ENCODE measurements at places on chromosomes 7 and 10. TPM values are rescaled to one million over a fixed set of nuclear protein-coding genes. Genes with fewer than 3 reads are reported as not detected.

LIPF gene
- not detected for total RNA-seq

SUFU gene
- 3.5 TPM for total RNA-seq

MPP7 gene
- total RNA-seq: 27.1 TPM

SPDYE8 gene
- total RNA-seq: not detected

EN2 gene
- 0.27 TPM for total RNA-seq

TAF3 gene
- total RNA-seq: 11.0 TPM

AZGP1 gene
- total RNA-seq: 3.1 TPM

SLC16A9 gene
- 38.5 TPM for total RNA-seq

VDAC2 gene
- total RNA-seq: 113 TPM

MRPL32 gene
- 49.4 TPM for total RNA-seq

ACSM6 gene
- total RNA-seq: 0.54 TPM

AS3MT gene
- total RNA-seq: 17.3 TPM

FAM25C gene
- not detected for total RNA-seq

CDK1 gene
- total RNA-seq: 1.8 TPM

MALSU1 gene
- 87.7 TPM for total RNA-seq

ITPRIP gene
- total RNA-seq: 44.2 TPM

C10orf53 gene
- not detected for total RNA-seq

TNKS2 gene
- 99.7 TPM for total RNA-seq

Measured in thyroid gland (tissue), 4 donors.